ENCODE measurements at places on chromosomes 4 and X.

- DNase-seq, result no peak
Observed at GRCh38 chr4:38078590-38079421, 118.6 kb downstream of the PTTG2 start.

- DNase-seq, result no peak
Observed at GRCh38 chr4:8846826-8847225, 24.8 kb downstream of the HMX1 start.

- DNase-seq, result no peak
Observed at GRCh38 chr4:119016636-119017035, 119.0 kb upstream of the MYOZ2 start.

DNA sequence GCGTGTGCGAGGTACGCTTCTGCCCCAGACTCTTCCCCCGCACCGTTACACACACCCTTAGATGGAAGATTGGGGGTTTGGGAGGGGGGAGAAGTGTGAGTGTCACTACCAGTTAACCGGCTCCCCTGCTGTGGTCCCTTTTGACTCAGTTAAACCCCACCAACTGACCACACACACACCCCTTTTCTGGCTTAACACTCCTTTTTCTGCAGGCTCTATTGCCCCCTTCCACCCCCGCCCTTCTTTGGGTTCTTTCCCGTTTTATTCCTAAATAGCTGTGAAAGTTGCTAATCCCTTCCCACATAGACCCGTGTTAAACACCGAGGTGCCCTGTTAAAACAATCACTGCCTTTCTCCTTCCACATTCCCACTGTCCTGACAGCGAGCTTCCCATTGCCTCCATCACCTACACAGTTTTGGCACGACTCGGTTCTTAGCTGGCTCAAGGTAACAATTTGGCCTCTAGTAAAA is 3.7 kb upstream of the NR3C2 start:
- DNase-seq, result no peak

- DNase-seq, result no peak
Observed at GRCh38 chr4:740656-741282, 35.1 kb downstream of the PCGF3 start.

DNA sequence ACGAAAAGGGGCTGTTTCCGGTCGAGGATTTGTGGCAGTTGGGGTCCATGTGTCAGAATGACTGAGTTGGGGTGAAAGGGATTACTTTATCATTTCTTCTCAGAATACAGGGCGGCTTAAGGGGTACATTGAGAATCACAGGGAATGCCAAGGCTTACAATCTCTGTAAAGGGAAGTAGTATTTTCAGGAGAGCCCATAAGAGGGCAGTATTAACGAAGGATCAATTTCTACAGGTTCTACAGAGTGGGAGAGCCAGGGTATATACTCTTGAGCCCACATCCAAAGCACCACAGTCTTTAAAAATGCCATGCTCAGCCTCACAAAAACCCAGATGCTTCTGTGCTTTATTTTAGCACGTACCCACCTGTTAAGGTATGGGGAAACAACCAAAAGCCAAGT is 67.7 kb upstream of the ZXDA start:
- DNase-seq, result no peak

DNA sequence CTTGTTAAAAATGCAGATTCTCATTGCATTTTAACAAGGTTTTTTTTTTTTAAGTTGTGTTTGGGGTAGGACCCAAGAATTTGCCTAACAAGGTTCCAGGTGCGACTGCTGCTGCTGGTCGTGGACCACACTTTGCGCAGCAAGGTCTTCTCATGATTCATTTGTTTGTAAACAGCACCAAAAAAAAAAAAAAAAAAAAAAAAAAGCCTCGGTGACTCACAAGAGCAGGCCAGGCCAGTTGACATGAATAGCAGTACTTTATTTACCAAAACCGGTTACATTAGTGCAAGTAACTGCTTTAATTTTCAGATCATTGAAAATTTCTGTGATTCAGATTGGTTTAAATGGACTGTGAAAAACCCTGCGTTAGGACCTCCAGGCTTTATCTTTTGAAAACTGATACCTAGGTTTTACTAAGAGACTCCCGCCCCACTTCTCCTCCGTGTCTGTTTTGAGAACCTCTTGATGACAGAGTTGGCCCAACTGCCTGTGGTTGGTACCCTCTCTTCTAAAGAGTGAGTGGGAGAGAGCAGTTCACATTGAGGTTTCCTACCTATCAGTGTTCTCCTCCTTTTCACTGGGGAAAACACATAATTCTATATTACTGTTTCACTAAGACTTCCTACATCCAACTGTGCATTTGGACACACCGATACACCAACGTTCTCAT is 86.2 kb downstream of the PHEX start:
- DNase-seq, result no peak

GRCh38 chr4:115655626-115656025 is 542.2 kb upstream of the NDST4 start:
- no peak for DNase-seq

- DNase-seq, result no peak
Observed at GRCh38 chr4:99134586-99134985, 9.5 kb downstream of the ADH4 start.

DNA sequence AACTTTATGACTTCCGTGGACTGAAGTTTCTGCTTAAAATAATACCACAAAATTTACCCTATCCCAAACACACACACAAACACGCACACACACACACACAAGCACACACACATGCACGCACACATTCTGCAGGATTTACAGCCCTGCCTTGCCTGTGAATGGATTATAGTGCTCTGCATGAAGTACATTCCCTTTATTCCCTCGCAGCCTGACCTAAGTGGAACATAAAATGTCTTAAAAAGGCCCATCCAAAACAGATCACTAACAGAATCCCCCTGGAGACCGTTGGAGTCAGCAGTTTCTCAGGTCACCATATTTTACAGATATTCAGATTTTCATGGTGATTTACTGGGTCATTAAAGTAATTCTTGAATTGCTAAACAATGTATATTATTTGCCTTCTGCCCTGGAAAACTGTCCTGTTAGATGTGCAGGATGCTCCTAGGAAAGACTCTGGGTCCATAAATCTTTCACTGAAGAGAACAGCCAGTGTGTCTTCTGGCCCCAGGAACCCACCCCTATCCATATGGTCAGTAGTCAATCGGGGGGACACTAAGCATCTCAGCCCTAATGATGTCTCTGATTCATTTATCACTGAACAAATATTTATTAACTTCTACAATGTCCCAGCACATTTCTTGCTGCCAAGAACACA is 587.7 kb upstream of the BOD1L1 start:
- no peak for DNase-seq
